IPS DF 19.7 (cell line): ENCODE measurements at places on chromosomes 16 and 17.

- DNase-seq = no peak
These were observed 28.6 kb downstream of the ANKRD40 start for GRCh38 chr17:50679008-50679544.

DNA sequence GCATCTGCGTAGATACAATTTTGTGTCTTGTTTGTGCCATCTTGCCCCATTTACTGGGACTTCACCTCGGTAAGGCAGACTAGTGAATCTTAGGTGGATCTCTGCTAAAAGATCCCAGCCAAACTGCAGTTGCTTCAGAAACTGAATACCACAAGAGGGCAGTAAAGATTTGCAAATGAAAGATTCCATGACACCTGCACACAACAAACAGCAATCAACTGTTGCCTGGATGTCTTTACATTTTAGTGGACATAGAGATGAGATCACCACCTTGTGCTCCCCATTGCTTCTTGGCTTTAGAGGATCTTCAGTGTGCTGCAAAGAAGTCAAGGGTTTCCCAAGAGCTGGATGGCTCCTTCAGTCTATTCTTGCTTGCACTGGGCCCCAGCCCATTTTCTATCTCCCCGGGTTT is 119.2 kb upstream of the CACNG5 start:
- DNase-seq = peak; percentile 69

DNA sequence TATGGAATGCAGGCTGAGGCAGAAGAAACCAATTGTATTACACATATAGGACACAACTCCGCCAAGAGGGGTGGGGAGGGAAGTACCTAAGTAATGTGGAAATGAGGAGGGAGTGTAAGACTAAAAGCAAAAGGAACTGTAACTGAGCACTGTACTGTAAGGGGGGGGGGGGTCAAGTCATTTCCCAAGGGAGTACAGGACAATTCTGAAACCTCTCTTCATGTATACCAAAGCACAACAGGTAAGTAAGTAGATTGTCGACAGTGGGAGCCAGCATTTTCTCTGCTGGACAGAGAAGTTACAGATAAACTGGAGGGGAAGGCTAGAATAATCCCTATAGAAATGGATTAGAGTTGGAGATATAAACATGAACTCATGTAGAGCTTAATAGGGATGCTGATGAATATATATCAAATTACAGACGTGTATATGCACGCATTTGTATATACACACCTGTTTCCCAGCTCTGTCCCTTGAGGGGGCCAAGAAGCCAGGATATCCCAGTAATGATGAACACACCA is 6.4 kb downstream of the USP22 start:
- DNase-seq = no peak

- no peak for DNase-seq
These were observed 28.3 kb downstream of the ALDH3A2 start for GRCh38 chr17:19676896-19677295.

DNA sequence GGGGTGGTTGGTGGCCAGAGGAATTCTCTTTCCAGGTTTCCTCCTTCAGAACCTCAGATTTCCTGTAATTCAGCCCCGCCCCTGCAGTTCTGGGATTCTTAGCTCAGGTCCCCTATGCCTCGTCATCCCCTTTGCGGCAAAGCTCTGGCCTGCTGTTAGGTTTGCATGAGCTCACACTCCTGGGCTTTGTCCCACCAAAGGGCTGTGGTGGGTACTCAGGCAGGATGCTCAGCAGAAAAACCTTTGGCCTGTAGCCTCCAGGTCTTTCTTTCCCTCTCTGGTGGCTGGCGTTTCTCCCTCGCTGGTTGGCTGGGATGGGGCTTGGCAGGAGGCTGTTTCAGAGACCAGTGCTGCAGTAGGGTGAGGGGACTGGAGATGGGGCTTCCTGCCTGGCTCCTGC is 9.6 kb upstream of the PLEKHG4 start:
- DNase-seq = no peak

DNA sequence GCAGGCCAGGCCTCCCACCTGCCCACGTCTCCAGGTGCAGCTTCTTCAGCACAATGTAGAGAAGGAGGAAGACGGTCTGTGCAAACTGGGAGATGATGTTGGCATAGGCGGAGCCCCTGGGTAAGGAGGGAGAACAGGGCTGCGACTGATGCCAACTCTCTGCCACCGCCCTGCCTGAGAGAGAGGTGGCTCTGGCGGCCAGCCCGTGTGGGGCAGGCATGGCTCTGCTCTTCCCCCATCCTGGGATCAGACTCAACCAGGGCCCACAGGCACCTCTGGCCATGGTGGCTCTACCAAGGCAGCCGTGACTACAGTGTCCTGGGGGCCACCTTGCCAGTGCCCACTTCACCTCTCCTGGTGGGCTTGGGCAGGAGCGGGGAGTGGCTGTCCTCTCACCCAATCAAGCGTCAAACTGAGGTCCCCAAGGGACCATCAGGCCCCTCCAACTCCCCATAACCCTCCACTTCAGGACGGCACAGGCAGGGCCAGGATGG is 8.6 kb downstream of the SLC47A2 start:
- no peak for DNase-seq

DNA sequence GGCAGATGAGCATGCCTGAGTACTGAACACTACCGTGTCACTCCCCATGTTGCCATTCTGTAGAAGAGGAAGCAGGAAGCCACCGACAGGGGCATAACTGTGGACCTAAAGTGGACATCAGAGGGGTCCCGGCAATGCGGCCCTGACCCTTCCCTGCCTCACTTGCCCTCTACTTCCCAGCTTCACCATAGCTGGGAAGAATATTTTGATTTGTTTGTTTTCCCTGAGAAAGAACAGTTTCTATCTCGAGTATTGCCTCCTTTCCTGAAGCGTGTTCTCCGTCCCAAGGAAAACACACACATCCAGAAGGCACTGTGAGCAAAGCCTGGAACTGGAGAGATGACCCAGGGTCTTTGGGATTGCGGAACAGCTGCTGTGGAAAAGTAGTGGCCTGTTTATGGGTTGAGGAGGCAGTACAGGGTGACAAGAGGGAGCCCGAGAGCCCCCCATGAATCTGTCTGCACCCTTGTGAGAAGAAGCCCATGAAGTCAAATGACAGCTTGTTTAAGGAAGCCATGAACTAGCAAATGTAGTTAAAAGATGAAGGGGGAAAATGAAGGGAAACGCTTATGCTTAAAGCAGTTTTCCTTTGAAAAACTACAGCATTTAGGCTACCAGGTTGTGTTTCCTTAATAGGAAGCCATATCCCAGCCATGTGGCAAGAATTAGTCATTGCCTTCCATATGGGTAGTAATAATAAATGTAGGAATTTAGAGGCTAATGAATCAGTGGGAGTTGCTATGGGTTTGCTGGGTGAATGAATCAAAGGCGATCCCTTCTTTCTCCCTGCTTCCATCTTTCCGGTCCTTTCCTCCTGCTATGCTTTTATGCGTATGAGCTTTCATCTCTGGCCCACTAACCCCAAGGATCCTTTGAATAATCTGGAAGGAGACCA is 90.0 kb upstream of the TBX2 start:
- no peak for DNase-seq

GRCh38 chr16:27181019-27181790 is 22.1 kb upstream of the KDM8 start:
- no peak for DNase-seq
